Ovary (tissue), 10 donors: ENCODE measurements at places on chromosomes 7 and 10.

DNA sequence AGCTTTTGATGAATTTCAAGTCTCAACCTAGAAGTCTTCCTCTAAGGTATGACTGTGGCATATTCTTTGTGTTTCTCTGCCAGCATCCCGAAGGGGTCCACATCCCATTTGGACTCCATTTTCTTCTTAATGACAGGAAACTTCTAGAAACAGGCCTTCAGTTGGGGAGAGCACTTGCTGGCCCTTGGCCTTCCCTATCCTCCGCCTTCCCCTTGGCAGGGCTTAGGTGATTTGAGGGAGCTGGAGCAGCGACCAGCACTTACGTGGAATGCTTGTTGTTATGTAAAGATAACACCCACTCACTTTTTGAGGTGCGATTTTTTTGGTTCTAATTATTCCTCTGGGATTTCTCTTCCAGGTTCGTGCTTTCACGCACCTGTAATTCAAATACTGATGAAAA is 42.9 kb upstream of the ZNF716 start:
- DNase-seq = no peak

- no peak for DNase-seq
These were observed 97.4 kb upstream of the BMPER start for GRCh38 chr7:33807779-33808482.

DNA sequence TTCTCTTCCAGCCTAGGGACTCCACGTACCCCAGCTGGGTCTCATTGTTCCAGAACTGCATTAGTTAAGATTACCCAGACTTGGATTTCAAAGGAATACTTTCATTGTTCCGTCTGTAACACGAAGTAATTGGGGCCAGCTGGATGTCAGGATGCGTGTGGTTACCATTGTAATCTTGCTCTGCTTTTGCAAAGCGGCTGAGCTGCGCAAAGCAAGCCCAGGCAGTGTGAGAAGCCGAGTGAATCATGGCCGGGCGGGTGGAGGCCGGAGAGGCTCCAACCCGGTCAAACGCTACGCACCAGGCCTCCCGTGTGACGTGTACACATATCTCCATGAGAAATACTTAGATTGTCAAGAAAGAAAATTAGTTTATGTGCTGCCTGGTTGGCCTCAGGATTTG is 21.0 kb downstream of the LRRC17 start:
- peak; percentile 92 for DNase-seq

DNA sequence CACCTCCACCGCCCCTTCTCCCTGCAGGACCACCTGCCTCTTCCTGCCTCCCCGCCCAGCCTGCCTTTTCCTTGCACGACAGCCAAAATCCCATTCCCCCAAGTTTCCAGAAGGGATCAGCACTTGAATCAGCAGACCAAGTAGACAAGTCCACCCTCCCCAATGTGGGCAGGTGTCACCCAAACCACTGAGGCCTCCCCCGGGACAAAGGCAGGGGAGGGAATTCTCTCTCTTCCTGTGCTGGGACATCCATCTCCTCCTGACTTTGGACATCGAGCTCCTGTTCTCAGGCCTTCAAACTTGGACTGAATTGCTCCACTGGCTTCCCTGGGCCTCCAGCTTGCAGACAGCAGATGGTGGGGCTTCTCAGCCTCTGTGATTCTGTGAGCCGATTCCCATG is 21.6 kb upstream of the PSMG3 start:
- DNase-seq = no peak

GRCh38 chr7:42338916-42339540 is 102.0 kb upstream of the GLI3 start:
- no peak for DNase-seq
